ENCODE measurements at places on chromosomes 3 and 15.

DNA sequence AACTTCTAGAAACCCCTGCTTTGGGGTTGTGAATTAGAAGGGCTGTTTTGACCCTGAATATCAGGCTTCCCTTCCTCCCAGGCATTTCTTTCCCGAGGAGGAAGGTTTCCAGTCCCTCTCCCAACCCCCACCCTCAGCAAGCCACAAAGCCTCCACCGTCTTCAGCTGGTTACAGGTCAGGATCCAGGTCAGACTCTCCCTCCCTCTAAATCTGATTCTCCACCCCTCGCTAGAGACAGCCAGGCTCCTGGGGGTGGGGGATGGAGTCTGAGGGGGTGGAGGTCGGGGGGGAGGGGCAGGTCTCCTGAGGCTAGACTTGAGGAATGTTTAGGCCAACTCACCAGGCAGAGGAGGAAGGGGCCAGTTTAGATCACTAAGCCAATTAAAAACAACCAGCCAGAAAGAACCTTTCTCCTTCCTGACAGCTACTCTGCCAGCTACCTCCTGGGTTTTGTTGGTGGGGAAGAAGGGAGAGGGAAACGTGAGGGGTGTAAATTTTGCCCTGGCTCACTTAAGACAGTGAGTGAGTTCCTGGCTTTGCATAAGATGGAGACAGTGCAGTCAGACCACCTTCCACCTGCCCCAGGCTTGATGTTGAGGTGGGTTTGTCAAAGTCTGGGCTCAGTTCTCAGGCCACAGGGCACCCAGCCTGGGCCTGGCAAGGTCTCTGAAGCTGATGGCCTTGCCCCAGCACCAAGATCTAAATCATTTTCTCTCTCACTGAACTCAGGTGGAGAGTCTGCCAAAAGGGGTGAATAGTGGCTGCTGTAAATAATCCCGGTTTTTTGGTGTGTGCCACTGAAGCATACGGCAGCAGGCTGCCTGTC lies 19.5 kb downstream of the BMF start:
- no peak for DNase-seq

DNA sequence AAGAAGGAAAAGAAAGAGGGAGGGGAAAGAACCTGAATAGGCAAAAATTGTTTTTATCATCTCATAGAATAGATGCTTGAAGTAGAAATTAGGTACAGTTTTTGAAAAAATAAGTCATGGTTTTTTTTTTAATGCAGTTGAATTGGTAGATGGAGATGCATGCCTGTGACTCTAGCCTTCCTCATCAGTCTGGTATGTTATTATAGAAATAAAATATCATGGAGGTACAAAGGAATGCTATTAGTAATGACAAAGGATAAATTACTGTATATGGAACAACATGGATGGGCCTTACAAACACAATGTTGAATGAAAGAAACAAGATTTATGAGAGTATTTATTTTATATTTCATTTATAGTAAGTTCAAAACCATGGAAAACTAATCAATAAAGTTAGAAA lies 162.4 kb upstream of the GALNT15 start:
- no peak for DNase-seq

- DNase-seq: peak; percentile 6
These were observed 67.6 kb downstream of the SLC6A11 start for GRCh38 chr3:10883478-10884234.

DNA sequence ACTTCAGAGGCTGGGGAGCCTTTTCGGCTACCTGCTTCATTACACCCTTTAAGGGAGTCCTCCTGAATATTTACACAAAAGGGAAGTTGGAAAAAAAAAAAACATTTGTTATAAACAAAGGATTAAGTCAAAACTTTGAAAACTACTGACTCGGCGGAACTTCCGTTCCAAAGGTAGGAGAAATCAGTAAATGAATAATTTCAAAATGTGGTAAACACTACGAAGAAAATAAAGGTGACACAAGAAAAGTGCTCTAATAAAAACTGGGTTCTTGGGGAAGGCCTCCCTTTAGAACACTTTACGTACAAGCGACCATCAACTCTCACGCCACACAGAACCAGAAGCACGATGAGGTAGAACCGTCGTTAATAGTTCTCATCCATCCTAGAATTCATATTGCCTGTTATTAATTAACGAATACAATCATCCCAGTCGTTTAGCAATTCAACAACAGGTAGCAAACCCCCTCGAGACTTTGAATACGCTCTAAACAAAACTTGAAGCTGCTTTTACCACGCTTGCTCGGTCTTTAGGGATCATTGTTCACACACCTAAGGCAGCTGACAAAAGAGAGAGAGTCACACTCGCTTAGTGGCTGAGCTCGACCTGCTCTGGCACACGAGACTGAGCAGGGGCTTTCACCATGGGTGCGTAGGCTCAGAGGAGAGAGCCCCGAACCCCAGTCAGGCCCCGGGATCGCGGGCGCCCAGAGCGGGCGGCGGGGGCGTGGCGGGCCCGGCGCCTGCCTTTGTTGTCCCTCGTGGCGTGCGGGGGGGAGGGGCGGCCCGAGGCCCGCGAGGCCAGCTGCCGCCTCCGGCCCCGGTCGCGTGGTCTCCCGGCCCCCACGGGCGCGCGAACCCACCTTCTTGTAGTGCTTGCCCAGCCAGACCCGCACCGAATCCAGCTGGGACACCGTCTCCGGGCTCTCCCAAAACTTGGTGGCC lies 680 bp downstream of the SMARCC1 start:
- peak; percentile 82 for DNase-seq

GRCh38 chr15:60087561-60087960 lies 83.5 kb downstream of the FOXB1 start:
- no peak for DNase-seq

GRCh38 chr3:33218446-33219174 lies at the start of gene SUSD5:
Gene SUSD5, minus strand, starts transcription at chr3:33218810. Its CDS starts 13 bp downstream, at chr3:33218797.
- DNase-seq: peak; percentile 50

- no peak for DNase-seq
These were observed 34.7 kb downstream of the FOXL2 start for GRCh38 chr3:138912237-138912636.
